ENCODE measurements at places on chromosomes 3 and 15.

GRCh38 chr15:64548235-64548634 lies 87.9 kb downstream of the ZNF609 start:
- no peak for DNase-seq

GRCh38 chr3:141421639-141422319 lies 53.5 kb downstream of the ZBTB38 start:
- no peak for DNase-seq

GRCh38 chr3:125043599-125044151 lies 12.1 kb downstream of the HEG1 start:
- no peak for DNase-seq

- no peak for DNase-seq
Observed at GRCh38 chr3:100084100-100084806, 30.0 kb downstream of the FILIP1L start.

GRCh38 chr3:95408464-95408862 lies 1345.6 kb downstream of the NSUN3 start:
- DNase-seq: no peak

- DNase-seq: no peak
Observed at GRCh38 chr3:78580681-78581080, 1187.1 kb downstream of the ROBO1 start.

DNA sequence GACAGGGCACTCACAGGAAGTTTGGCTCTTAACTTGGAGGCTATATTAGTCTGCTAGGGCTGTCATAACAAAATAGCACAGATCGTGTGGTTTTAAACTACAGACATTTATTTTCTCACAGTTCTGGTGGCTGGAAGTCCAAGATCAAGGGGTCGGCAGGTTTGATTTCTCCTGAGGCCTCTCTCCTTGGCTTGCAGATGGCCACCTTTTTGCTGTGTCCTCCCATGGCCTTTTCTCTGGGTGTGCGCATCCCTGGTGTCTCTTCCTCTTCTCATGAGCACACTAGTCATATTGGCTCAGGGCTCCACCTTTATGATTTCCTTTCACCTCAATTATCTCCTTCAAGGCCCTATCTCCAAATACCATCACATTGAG lies 69.3 kb downstream of the FOXB1 start:
- DNase-seq: no peak

GRCh38 chr15:29312387-29312786 lies 42.8 kb upstream of the NSMCE3 start:
- DNase-seq: no peak

DNA sequence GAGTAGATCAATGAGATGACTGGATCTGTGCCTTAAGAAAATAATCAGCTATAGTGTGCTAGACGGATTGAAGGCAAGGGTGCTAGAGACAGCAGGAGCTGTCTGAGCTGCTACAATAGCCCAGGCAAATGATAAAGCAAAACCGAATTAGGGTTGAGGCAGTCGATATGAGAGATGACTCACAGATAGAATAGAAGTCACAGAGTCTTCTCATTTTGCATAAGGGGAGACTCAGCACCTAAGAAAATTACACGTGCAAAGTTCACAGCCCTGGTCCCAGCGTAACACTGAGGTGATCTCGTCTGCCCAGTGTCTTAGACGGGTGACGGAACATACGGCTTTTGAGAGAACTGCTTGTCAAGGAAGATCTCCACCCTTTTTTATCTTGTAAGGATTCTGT lies 11.6 kb downstream of the LPP start:
- no peak for DNase-seq

DNA sequence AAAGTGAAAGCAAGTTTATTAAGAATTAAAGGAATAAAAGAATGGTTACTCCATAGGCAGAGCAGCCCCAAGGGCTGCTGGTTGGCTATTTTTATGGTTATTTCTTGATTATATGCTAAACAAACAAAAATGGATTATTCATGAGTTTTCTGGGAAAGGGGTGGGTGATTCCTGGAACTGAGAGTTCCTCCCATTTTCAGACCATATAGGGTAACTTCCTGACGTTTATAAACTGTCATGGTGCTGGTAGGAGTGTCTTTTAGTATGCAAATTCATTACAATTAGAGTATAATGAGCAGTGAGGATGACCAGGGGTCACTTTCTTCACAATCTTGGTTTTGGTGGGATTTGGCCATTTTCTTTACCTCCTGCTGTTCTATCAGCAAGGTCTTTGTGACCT lies 707.9 kb downstream of the ZNF385D start:
- DNase-seq: no peak

- DNase-seq: peak; percentile 80
Observed at GRCh38 chr3:98557324-98558010, 25.7 kb downstream of the GPR15 start.

DNA sequence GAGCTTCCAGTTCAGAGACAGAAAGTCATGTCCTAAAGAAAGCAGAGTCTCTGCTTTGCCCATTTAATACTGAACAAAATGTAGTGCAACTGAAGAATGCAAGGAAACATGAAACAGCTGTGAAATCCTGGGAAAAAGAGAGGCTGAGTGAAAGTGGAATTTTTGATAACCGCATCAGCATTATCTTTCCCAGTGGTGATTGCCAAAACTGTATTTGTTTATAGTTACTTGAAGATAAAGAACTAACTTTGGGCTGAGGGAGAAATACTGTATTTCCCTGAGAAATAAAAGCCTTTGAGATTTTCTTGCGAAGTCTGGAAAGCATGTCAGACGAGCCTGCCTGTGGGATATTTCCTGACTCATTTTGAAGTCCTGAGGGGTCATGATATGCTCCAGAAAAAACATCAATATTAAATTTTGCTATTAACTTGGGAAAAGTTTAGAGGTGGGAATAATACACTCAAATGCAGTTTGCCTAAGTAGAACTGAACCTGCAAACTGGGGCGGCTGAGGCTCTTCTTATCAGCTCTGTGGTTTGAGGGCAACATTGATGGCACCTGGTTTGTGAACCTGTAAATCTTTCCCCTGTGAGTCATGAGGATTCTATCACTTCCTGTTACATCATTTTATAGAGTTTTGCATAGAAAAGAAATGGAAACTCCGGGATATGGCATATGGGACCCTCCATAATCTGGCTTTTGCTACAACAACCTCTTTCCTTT lies 855.3 kb downstream of the MCTP2 start:
- peak; percentile 65 for DNase-seq

GRCh38 chr15:58865425-58865880 lies 68.0 kb downstream of the SLTM start:
- DNase-seq: no peak

GRCh38 chr3:189593581-189593980 lies 37.6 kb upstream of the TP63 start:
- no peak for DNase-seq

GRCh38 chr15:92228830-92229229 lies 164.9 kb upstream of the ST8SIA2 start:
- no peak for DNase-seq

DNA sequence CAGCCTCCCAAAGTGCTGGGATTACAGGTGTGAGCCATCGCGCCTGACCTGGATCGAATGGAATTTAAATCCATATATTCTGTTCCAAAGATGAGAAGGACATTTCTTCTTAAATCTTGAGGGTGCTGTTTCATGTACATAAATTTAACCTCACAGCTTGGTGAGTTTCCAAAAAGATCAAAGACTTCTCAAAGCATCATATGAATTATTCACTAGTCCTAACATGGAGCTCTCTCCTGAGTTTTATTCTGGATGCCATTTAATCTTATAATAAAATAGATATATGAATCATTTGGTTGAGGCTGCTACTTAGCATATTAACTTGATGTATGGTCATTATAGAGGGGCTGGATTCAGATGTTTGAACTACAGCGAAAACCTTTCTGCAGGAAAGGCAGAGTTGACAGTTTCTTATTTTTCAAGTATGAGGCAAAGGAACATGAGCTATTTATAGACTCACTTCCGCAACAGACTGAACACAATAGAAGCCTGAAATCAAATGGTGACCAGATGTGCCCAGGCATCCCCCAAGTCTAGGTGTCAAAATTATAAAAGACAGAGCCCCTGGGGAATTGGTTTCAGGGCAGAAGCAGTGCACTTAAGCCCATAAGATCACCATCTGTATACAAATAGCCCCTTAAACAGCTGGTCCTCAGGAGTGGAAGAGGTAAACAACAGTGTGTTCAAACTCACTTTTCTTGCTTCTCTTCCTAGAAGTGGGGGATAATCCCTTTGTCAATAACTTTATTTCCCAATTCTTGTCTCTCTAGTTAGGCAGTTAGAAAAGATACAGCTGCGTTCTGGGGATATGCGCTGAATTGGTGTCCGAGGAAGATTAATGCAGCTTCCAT lies 29.7 kb downstream of the STARD9 start:
- no peak for DNase-seq

- no peak for DNase-seq
Observed at GRCh38 chr3:7029562-7029961, 168.6 kb downstream of the GRM7 start.

GRCh38 chr15:63941698-63942465 lies 104.4 kb downstream of the DAPK2 start:
- no peak for DNase-seq

GRCh38 chr3:116267116-116267515 lies 178.2 kb downstream of the LSAMP start:
- no peak for DNase-seq

DNA sequence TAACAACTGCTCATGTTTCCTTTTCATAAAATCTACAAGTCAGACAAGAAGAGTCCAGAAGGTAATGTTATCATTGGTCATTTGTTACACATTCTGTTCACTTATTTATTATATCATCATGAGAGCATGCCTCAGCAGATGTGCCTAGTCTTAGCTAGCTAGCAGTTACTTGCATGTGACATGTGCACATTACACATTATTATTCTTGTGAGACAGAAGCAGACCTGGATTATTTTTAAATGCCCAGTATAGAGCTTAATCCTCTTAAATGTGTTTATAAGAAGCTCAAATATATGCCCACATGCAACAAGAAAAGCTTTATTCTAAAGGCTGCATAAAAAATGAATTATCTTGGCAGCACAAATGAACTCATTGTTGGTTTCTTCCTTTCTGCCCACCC lies 12.6 kb downstream of the YEATS2 start:
- no peak for DNase-seq

- DNase-seq: no peak
Observed at GRCh38 chr3:10119376-10119775, 3.9 kb downstream of the BRK1 start.

DNA sequence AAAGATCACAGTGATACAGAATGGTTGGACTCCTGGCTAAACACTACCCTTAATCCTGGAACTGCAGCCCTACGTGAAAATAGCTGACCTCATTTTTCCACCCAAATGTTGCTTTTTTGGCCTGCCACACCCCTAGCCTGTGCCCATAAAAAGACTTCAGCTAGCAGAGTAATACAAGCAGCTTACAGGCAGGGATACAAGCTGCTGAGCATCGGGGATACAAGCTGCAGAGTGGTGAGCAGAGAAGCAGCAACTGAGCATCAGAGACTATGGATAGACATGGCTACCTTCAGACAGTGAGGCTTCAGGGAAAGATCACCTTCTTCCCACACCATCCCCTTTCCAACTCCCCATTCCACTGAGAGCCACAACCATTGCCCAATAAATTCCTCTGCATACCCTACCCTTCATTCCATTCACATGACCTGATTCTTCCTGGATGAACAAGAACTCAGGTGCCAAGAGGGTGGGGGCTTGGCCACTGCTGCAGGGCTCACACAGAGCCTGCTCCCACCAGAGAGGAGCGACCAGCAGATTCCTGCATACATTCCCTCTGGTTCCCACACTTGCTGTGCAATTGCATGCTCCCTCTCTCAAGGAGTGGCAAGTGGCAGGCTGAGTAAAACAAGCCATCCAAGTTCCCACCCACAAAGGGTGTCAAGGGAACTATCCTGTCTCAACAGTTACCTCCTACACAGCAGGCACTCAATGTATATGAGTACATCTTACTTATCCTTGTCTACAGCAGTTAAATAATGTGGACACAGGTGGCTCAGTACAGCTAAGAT lies 217.5 kb downstream of the ALCAM start:
- DNase-seq: no peak

DNA sequence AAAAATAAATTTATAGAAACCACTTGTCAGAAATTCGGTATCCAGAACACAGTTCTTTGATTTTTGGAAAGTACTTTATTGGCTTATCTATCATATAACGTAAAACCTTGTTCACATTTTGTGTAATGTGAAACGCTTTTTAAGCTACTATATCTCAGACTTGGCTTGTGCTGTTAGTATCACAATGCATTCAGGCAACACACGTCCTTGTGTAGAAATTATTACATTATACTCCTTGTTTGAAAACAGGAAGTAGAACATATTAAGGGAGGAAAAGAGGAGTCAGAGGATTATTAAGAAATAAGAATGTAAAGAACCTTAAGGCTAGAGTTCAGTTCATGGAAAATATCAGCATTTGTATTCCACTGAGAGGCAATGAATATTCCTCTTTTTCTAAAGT lies 1.6 kb downstream of the DNAJC13 start:
- DNase-seq: no peak

DNA sequence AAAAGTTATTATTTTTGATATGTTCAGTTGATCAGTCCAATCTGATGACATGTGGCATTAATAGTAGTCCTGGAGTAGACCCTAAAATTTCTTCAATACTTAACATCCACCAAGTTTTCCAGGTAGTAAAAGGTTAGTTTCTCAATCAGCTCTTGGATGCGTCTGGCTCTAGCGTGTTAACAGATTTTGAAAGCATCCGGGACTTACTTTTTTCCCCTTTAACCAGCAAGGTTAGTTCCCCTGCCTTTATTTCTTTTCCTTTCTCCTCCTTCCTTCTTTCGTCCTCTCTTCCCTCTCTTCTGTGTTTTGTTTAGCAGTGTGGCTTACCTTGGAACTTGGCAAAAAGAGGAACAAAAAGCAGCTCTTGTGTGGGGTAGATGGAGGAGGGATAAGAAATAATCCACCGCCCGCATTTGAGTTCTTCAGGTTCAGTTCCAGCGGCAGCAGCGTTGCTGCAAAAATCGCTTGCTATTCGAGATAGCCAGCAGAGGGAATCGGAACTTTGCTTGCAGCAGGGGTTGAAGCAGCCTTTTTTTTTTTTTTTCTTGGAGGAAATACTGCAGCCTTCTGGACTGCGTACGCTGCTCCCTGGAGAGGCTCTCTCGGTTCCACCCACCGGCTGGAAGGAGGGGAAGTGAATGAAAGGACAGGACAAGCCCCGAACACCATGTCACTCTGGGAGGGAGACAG lies at the start of gene RBMS3:
Gene RBMS3 (plus strand): TSS at position 668 of the 690 bp plus-strand sequence.
- DNase-seq: peak; percentile 91

GRCh38 chr3:72065872-72066641 lies 281.1 kb upstream of the PROK2 start:
- DNase-seq: no peak

- peak; percentile 76 for DNase-seq
Observed at GRCh38 chr3:188510366-188510765, 356.4 kb downstream of the LPP start.

DNA sequence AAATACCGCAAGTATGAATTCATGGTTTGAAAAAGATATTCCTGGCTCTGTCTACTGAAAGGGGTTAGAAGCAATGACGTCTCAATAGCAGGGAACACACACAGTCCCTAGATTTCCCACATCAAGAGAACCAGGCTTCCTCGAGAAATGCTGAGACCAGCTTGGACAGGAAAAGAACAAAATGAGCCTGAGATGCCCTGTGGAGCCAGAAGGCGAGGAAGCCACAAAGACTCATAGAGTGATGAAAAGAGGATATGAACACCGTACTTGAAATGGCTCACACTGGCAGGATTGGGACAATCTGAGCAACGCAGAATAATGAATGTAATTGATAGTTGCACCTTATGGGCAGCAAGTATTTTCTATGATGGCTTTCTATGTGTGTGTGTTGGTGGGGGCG lies 302.4 kb upstream of the ATP10A start:
- DNase-seq: no peak

- no peak for DNase-seq
Observed at GRCh38 chr3:172303941-172304558, 144.2 kb downstream of the GHSR start.

- no peak for DNase-seq
Observed at GRCh38 chr15:96324192-96324895, 6.2 kb upstream of the NR2F2 start.

GRCh38 chr3:124674336-124674735 lies 55.9 kb upstream of the UMPS start:
- no peak for DNase-seq

Data from Daoy (cell line).